ENCODE measurements at places on chromosomes 2 and 18. TPM values are rescaled to one million over a fixed set of nuclear protein-coding genes. Genes with fewer than 3 reads are reported as not detected.

OSR1 gene
- 3.0 TPM for total RNA-seq

GRCh38 chr18:32301976-32302743 is 112.3 kb downstream of the MEP1B start:
- DNase-seq: no peak

- no peak for DNase-seq
Observed at GRCh38 chr2:239267288-239267951, 133.4 kb downstream of the HDAC4 start.

DNA sequence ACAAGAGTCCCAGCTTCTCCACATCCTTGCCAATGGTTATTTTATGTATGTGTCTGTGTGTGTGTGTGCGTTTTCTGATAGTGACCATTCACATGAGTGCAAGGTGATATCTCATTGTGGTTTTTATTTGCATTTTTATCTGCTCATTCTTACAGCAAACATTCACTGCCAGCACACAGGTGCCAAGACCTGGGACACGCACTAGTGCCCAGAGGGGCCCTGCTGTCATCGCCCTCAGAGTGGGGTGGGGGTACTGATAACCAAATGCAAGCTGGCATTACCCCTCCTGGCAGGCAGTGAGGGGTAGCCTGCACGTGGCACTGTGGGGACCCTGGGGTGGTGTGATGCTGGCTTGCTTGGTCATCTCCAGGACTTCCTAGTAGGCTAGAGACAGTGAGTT is 285.4 kb downstream of the LPIN1 start:
- no peak for DNase-seq

DNA sequence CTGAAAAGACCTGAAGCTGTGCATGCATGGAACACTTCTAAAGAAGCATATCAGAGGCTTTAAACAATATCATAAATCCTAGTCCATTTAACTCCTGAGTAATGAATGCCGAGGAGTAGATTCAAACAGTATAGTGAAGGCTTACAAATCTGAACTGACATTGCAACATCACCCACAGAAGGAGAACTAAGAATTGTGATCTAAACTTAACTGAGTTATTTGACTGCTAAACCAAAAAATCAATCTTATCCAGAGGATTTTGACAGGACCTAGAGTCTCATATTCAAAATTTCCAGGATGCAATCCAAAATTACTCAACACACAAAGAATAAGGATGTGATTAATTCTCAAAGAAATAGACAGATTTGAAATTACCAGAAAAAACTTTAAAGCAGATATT is 181.0 kb downstream of the SLC39A10 start:
- DNase-seq: no peak

Measured in Caco-2 (cell line).